ENCODE measurements at places on chromosomes 2 and 18.

GRCh38 chr18:78741381-78742217, 238.0 kb upstream of the SALL3 start:
- DNase-seq: no peak

DNA sequence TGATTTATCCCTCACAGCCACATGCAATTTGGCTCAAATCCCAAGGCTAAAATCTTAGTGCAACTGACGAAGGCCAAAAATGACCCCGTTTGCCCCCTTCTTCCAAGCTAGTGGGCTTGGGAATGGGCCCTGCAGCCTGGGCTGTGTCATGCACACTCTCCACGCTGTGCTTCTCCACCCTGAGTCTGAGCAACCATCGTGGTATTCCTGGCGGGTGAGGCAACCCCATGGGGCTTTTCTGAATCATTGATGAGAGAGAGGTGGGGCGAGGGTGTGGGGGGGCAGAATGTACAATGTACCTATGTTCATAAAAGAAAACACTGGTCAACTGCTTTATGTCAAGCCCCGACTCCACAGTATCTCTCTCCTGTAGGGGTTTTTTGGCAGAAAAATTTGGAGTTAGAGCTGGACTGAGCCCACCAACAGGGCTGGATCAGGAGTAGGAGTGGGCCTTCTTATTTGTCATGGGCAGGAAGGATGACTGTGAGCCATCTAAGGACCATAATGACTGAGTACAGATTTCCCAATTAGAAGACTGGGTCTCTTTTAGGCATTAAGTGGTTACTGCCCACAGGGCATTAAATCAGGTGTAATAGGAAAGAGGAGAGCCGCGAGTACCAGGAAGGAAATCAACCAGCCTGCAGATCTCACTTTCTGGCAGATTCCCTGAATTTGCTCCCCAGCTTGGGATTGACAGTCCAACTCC, 8.9 kb downstream of the SULT1C2 start:
- DNase-seq: no peak

GRCh38 chr2:64595397-64596176, 58.1 kb downstream of the SERTAD2 start:
- DNase-seq: no peak

DNA sequence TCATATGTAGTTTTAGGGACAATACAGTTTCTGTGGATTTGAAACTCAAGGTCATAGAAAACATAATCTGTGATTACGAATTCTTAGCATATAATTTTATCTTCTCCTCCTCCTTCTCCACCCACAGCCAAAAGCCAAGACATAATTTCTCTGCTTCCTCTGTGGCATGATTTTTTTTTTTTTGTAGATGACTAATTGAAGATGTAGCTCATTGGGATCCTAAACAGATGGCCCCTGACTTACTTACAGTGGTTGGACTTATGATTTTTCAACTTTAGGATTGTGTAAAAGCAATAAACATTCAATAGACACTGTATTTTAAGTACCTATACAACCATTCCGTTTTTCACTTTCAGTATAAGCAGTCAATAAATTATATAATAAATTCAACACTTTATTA, 42.3 kb downstream of the FSIP2 start:
- no peak for DNase-seq

GRCh38 chr18:70523792-70524182, 234.9 kb downstream of the SOCS6 start:
- no peak for DNase-seq

- no peak for DNase-seq
Measured at GRCh38 chr2:1619556-1619955, 124.8 kb downstream of the PXDN start.

- DNase-seq: no peak
Measured at GRCh38 chr2:18987592-18988073, 370.8 kb downstream of the OSR1 start.

DNA sequence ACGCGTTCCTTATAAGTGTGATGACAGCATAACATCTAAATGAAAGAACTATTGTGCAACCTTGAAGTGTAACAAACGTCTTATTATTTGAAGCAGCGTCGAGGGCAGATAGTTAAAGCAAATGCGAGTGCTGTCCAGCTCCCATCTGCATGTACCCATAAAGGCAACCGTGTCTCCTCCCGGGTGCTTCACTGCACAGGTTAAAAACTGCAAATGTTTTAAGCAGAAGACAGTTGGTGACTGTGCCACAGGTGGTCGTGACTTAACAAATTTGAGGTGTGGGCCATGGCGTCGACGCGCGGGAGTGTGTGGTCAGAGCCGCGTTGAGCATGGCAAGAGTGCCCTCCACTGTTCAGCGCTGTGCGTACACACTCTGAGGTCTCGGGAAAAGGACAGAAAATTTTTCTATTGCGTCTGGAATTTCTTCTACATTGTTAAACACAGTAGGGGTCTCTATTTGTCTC, 6.4 kb downstream of the SALL3 start:
- DNase-seq: no peak

- DNase-seq: no peak
Measured at GRCh38 chr2:60891180-60891579, 9.8 kb downstream of the REL start.

GRCh38 chr18:64712035-64712434, 563.1 kb upstream of the LINC00305 start:
- DNase-seq: no peak

DNA sequence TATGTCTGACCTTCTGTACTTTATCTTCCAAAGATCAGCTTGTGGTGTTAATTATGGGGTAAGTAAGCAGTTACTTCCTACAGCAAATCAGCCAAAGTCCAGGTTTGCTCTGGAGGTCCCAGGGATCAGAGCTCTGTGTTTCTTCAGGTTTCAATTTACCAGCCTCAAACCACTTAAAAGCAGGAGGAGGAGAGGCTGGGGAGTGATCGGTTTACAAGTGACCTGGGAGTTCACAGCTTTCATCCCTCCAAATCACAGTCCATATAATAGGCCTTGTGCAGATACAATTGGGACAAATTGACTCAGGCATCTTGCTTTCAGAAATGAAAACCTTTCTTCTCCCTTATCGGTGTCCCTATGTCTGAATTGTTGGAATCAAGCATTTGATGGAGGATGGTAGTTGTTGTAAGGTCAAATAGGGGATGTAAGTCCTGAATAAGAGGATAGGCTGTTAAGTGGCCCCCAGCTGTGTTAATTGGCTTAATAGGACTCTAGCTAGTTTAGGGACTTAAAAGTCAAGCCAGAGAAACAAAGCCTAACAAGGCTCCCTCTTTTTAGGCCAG, 188.0 kb upstream of the NT5C1B start:
- no peak for DNase-seq

DNA sequence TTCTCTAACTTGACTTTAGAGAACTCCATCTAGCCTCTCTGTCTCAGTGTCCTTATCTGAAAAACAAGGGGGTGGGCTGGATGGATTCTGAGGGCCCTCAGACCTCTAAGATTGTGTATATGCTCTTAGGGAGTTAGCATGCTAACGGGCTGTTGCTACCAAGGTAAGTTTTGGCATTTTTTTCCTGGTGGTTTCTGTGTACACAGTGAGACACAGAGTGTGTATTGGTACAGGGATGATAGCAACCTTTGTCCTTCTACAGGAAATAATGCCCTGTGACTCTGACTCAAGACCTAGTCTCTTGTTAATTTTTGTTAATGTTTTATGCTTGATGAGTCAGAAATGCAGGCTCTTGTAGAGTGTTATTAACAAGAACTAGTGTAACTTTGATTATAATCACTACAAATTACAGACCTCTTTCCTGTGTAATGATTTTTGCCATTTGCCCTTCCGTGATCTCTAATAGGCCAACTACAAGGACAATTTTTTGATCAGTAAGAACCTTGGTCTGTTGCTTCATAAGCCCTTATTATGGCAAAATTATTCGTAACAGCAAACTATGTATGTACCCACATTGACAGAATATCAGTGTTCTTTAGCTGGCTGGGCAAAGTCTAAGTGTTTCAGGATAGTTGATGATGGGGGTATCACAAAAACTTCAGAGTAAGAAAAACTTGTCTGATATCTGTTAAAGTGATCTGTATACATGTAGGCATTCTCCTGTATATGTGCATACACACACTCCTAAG, 89.7 kb downstream of the SPTBN1 start:
- DNase-seq: no peak

DNA sequence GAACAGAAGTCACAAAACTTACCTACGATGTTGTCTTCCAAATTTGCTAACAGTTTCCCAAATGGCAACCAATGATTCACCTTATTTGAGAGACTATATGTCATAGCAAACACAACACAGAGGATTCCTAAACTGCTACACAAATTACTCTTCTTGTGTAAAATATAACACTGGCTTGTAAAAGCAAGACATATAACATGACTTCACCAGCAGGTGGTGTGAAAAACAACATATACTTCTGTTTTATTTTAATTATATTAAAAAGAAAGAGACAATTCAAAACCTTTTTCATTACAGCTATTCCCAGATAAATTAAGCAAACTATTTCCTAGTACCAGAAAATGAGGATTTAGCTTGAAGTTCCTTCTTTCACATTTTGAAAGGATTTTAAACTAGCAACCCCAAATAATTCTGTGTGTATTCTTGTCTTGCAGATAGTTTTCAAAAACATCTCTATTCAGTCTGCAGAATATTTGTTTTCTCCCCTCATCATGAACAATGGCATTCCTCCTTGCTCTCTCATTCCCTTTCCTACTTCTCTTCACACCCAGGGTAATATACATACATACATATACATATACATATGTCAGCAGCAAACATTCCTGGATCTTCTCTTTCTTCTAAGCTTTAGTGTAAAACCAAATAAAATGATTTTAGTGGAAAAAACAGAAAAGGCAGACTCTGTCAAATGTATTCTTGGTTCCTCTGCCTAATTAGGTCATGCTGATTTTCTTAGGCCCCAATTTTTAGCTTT, 62.1 kb downstream of the SCN3A start:
- DNase-seq: no peak

GRCh38 chr18:267380-267687, 513 bp downstream of the THOC1 start:
- no peak for DNase-seq

- no peak for DNase-seq
Measured at GRCh38 chr2:225010804-225011203, 31.5 kb downstream of the DOCK10 start.

- DNase-seq: no peak
Measured at GRCh38 chr18:50518787-50519546, 40.9 kb upstream of the MAPK4 start.

GRCh38 chr18:24632158-24632988, 171.9 kb downstream of the HRH4 start:
- DNase-seq: no peak

GRCh38 chr2:12897181-12897580, 180.4 kb downstream of the TRIB2 start:
- no peak for DNase-seq

- DNase-seq: no peak
Measured at GRCh38 chr2:167368371-167368770, 480.1 kb downstream of the XIRP2 start.

GRCh38 chr2:182300608-182301007, 126.2 kb downstream of the PDE1A start:
- no peak for DNase-seq

- no peak for DNase-seq
Measured at GRCh38 chr2:216119146-216119545, 10.0 kb downstream of the XRCC5 start.

DNA sequence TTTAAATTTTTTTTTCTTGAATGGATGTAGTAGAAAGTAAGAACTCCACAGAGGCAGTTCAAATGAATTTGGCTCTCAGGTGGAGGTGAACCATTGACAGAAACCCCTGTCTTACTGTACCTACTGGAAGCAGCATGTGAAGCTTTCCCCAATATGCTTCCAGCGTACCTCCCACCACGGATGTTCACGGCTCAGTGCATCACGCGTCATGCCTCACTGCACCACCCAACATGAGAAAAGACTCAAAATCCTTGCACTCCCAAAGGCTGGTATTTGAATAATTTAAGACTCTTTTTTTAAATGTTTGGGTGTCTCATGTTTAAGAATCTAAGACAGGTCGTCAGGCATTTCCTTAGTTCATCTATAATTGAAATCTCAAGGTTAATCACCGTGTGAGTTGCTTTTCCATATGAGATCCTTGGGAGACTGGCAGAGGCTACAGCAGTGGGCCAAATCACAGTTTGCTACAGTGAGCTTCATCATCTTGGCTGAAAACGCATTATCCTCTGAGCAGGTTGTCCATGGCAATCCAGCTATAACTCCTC, 846.4 kb downstream of the DCDC2C start:
- DNase-seq: no peak

DNA sequence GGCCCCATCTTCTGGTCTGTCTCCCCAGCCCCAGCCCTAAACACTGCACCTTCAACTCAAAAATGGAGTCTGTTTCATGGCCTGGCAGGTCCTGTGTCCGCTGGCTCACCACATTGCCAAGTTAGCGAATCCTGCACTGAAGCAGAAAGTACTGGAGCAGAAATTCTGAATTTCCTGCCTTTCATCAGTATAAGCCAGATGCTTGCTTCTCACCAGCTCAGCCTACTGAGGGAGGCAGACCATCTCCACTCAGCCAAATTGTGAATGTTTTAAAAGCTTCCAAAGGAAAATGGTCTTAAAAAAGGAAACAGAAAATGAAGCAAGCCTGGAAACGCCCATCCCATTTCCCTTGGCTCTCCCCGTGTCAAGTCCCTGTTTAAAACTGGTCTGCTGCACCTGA, 157.8 kb downstream of the C1D start:
- no peak for DNase-seq

GRCh38 chr2:105581555-105581944, 163.2 kb upstream of the NCK2 start:
- no peak for DNase-seq

DNA sequence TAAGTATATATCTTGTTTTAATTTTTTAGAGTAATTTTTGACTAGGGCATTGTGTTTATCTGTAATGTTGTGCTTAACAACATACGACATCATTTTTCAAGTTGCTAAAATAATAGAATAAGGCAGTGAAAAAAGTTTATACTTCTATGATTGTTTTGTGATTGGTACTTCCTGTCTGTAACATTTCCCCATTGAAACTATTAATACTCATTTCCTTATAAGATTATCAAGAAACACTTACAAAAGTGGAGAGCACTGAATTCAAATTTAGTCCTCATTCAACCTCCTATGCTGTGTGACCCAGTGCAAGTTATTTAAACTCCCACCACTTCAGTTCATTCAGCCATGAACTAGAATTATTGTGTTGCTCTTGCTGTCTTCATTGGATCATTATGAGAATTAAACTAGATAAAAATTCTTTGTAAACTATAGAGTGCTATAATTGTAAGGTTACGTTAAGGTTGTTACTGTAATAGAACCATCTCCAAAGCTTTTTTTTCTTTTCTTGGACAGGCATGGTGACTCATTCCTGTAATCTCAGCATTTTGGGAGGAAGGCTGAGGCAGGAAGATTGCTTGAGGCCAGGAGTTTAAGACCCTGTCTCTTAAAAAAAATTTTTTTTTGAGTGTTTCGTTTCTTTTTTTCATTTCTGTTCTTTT, 2.8 kb downstream of the ETAA1 start:
- no peak for DNase-seq

GRCh38 chr2:109516445-109517117, 97.2 kb downstream of the SEPTIN10 start:
- DNase-seq: no peak

DNA sequence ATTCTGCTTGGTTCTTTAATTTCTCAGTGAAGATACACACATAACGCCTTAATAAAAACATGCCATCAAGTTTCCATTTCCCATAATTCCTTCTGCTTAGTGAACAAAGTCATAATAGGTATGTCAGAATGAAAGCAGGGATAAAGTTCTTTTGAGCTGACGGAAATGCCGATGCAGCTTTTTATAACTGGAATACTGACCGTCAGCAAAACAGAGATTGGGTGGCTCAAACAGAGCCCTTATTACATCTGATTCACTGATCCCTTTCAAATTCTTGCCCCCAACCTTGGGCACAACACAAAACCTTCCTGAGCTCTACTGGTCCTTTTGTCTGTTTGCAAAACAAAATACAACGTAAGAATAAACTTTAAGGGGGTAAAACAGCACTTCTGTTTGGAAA, 140.4 kb downstream of the CDH2 start:
- DNase-seq: no peak

- no peak for DNase-seq
Measured at GRCh38 chr18:49378458-49378857, 82.0 kb downstream of the DYM start.

Measured in stimulated activated CD8-positive, alpha-beta memory T cell treated with anti-CD3 and anti-CD28 coated beads, Interleukin-4, amount 100 ng/mL, for 4 hours (primary cell).